Hippocampal formation (tissue), 2 donors: ENCODE measurements at places on chromosomes 2 and 18.

GRCh38 chr2:130327703-130328527 is 14.8 kb upstream of the IMP4 start:
- DNase-seq: no peak

- no peak for DNase-seq
Observed at GRCh38 chr18:6482198-6482977, 67.7 kb upstream of the L3MBTL4 start.

DNA sequence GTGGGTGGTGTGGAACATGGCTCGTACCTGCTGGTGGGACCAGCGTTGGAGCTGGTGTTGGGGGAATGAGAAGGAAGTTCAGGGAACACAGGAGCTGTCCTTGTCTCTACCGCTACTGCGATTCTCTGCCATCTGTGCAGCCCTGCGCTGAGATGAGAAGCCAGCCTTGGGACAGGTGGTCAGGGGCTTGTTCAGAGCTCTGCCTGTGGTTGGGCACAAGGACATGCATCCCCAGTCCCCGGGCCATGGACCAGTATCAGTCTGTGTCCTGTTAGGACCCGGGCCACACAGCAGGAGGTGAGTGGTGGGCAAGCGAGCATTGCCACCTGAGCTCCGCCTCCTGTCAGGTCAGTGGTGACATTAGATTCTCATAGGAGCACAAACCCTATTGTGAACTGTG is 164.4 kb downstream of the TSN start:
- DNase-seq: no peak

DNA sequence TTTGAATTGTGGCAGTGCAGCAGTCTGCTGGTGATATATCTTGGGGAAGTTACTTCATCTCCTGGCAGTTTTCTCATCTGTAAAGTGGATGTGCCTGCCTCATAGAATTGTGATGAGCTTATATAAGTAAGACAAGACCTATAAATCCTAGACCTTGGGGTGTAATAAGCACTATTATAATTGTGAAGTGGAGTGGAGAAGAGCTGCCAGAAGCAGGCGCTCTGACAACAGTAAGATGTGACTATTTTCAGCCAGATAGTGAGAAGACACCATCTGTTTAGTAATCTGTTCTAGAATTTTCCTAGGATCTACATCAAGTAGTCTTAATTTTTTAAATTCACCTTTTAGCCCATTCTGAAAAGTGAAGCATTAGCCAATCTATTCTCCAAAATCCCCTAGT is 85.6 kb upstream of the TSPYL6 start:
- DNase-seq: peak; percentile 63

DNA sequence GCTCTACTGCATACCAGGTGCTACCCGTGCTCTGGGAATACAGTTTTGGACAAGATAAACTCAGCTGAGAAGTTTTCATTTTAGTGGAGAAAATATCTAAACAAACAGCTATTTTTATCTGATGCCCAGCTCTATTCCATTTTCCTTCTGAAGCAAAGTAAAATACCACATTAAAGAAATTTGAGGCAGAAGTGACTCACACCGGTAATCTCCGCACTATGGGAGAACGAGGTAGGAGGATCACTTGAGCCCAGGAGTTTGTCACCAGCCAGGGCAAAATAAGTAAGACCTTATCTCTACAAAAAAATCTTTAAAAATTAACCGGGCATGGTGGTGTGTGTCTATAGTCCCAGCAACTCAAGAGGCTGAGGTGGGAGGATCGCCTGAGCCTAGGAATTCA is 416.2 kb upstream of the LYPD1 start:
- DNase-seq: no peak

DNA sequence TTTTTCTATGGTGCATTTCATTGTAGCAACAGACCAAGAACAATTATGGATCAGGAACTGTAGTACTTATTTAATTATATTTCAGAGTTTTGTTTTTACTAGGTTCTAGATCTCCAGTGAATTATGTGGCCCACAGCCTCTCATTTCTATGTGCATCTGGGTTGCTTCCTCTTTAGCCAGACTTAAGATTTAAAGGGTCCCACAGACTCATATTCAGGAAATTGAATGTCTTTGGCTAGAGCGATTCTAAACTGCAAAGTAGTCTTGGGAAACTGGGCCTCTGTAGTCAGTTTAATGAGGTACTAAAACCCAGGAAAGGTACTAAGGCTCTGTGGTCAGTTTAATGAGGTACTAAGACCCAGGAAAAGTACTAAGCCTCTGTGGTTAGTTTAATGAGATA is 94.4 kb downstream of the LYPD6B start:
- no peak for DNase-seq

GRCh38 chr18:57657542-57657941 is 35.9 kb upstream of the NARS1 start:
- DNase-seq: no peak

DNA sequence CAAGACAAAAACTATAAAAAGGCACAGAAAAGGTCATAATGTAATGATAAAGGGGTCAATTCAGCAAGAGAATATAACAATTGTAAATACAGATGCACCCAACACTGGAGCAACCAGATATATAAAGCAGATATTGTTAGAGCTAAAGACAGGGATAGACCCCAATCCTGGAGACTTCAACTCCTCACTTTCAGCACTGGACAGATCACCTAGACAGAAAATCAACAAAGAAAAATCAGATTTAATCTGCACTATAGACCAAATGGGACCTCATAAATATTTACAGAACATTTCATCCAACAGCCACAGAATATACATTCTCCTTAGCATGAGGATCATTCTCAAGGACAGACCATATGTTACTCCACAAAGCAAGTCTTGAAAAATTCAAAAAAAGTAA is 114.2 kb downstream of the ROCK1 start:
- no peak for DNase-seq

DNA sequence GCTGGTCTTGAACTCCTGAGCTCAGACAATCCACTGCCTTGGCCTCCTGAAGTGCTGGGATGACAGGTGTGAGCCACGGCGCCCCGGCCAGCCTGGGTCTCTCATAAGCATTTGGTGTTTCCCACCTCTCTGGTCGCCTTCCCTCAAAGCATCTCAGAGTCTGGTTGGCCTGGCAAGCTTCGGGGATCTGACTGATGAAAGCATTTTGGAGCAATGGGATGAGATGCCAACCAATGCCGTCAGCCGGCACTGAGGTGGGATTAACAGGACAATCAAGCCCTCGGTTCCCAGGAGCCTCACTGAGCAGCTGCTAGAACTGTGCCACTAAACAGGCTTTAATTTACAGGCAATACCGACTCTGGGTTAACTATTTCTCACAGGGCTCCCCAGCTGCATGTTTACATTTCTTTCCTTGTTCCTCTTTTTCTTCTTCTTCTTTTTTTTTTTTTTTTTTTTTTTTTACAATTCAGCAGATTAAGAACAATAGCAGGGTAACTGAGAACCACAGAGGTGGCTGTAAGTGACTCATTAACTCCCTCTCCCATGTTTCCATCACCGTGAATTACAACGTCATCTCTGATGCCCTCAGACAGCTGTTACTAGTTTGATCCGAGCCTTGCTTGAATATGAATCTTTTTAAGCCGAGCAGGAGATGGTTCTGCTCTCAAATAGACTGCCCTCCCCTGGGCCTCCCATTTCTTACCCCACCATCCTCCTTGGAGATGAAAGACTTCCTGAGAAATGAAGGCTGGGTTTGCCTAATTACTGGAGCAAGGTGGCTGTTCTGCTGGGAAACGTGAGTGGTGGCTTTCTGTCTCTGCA is 37.9 kb downstream of the ODC1 start:
- no peak for DNase-seq

DNA sequence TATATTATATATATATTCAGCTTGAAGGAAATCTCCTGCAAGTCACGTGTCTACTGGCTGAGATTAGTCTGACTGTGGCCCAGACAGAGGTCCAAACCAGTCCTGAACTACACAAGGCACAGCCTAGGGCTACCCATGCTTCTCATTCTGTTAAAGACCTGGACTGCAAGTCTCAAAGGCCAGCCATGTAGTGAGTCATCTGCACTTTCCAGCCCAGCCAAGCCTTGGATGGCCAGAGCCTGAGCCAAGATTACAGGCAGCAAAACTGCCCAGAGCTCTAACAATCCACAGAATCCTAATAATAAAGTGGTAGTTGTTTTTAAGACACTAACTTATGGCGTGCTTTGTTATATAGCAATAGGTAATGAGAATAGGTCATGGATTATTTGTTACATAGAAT is 259.6 kb downstream of the SS18 start:
- DNase-seq: no peak

DNA sequence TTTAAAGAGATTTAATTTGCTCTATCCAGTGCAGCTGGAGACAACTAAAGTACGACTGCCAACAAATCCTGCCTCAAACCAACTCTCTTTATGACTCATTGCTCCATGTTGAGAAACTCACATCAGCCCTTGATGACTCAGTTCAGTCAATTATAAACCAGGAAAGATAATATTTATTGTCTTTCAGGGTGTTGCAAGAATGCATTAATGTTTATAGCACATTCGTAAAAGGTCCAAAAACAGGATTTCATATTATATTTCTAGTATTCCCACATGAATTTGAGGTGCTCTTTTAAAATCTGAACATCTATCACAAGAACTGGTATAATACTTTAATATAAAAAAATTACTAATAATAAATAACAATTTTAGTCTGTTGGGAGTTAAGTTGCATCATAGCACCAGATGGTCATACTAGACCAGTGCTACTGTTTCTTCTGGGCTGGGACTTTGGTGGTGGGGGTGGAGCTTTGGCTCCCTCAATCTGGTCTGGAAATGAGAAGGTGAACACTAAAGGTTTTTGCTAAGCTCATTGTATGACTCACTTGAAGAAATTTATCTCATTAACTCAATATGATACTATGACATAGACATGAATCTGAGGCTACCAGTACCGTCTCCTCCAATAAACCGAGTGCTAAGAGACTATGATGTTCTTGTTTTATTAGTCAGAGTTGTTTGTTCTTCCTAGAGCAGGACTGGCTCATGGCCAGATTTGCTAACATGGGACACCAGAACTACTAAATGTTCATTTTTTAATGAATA is 26.6 kb upstream of the MAP3K20 start:
- DNase-seq: no peak
